ENCODE measurements at places on chromosomes 7 and 10.

GRCh38 chr7:518630-519483 lies 789 bp downstream of the PDGFA start:
- DNase-seq, result peak; percentile 77

DNA sequence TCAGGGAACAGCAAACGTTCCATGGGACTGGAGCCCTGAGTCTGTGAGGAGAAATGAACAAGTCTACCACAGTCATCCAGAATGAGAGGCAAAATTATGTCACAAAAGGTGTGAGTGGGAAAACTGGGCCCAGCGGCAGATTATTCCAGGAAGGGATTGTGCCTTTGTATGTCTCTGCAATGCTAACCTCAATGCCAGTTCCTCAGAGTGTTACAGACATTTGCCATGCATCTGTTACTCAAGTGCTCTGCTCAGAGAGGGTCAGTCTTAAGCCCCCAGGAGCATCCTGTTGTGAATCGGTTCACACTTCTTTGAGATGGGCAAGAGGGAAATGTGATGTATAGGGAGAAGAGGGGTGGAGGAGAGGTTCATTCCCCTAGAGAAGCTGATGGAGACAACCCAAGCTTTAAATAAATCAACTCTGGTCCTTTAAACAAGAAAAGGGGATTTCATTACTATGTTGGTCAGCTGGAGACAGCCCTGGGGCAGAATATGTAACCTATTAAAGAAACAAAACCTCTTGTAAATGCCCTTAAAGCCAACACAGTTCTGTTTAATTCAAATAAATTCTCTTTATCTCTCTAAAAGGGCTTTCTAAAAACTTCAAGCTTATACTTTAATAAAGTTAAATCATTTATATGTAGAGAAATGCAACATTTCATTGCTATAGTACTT lies 85.9 kb upstream of the GRB10 start:
- no peak for DNase-seq

DNA sequence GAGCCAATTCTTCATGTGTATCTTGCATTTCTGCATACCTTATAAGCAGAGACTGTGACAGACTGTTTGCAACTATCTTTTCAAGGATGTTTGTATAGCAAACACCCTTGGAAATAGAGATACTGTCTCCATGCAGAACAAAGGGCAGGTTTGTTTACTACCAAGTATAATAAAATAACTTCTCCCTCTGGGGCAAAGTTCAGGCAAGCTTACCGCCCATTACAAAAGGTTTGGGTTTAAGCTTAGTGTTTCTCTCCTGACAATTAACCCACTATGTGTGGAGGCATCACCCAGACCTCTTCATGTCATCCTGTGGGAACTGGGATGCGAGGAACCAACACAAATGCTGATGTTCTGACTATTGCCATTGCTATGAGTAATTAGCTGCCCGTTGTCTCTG lies 479.1 kb upstream of the ZMIZ1 start:
- no peak for DNase-seq

- DNase-seq, result no peak
Measured at GRCh38 chr7:141500608-141501007, 50.6 kb upstream of the AGK start.

DNA sequence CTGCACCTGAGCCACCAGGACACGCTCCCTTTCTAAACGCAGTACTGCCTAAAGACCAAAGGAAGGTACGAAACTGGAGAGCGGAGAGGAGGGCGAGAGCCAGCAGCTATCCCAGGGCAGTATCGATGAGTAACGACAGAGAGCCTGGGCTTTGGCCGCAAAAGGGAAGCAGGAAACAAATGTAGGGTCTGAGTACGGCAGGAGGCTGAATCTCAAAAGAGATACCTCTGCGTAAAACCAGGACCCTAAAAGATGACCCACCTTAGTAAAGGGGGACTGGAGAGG lies 20.4 kb downstream of the PARP12 start:
- no peak for DNase-seq

DNA sequence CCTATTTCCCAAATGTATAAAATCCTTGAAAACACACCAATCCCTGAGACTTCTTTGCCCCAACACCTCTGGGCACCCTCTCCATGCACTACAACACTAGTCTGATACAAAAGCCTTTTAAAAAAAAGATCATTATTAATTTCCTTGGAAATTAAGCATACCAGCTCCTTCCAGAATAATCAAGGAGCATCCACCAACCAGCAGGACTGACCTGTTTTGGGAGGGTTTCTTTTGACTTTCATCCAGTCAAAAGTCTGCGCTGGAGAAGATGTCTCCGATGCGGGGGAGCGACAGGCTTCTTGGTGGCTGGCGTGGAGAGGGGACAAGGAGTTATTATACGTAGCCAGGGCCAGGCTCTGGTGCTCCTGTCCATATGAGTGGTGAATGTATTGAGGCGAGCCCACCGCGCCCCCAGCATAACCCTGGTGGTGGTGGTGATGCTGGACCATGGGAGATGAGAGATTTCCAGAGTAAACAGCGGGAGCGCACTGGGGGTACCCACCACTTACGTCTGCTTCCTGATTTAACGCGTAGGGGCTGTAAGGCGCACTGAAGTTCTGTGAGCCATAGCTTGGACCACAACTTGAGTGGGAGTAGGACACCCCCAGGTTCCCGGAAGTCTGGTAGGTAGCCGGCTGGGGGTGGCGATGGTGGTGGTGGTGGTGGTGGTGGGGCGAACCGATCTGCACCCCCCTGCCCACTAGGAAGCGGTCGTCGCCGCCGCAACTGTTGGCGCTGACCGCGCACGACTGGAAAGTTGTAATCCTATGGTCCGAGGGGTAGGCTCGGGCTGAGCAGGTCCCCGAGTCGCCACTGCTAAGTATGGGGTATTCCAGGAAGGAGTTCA lies 527 bp downstream of the HOXA1 start:
- peak; percentile 8 for DNase-seq

GRCh38 chr10:43263551-43264343 lies 3.1 kb downstream of the RASGEF1A start:
- DNase-seq, result no peak

GRCh38 chr10:38094158-38094926 lies at the start of gene ZNF37A:
TSS of gene ZNF37A (plus strand) at chr10:38094337. CDS start at chr10:38096618, 2,281 bp downstream.
- DNase-seq, result peak; percentile 93

- no peak for DNase-seq
Measured at GRCh38 chr10:5557040-5557721, 32.4 kb downstream of the CALML3 start.

GRCh38 chr10:119189811-119190282 lies 11.2 kb upstream of the PRDX3 start:
- no peak for DNase-seq

DNA sequence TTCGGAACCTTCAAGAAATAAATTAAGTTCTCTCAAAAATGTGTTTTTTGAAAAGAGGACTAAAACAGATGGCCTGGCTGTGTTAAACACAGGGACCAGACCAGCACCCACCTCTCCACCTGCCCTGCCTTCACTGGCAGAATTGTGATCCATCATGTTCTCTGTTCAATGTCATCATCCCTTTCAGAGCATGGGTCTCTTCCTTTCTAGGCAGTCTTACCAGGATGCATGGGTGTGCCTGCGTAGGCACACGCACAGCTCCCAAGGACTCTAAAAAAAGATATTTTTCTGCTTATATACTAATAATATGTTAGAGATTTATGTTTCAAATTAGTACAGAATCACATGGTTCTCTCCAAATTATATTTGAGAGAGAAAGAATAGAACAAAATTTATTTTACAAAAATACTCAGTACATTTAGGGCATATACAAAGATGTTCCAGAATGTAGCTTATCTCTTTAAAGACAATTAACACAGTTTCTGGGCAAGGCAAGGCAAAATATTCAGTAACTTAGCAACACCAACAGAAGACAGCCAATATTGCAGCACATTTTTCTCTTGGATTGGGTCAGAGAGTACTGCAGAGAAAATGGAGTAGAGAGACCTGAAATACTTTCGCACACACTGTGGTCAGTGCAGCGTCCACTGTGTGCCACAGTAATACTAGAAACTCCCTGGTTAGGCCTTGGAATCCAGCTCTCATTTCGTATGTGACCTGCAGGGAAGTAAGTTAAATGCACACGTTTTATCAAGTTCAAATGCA lies 52.8 kb downstream of the EGFR start:
- no peak for DNase-seq

DNA sequence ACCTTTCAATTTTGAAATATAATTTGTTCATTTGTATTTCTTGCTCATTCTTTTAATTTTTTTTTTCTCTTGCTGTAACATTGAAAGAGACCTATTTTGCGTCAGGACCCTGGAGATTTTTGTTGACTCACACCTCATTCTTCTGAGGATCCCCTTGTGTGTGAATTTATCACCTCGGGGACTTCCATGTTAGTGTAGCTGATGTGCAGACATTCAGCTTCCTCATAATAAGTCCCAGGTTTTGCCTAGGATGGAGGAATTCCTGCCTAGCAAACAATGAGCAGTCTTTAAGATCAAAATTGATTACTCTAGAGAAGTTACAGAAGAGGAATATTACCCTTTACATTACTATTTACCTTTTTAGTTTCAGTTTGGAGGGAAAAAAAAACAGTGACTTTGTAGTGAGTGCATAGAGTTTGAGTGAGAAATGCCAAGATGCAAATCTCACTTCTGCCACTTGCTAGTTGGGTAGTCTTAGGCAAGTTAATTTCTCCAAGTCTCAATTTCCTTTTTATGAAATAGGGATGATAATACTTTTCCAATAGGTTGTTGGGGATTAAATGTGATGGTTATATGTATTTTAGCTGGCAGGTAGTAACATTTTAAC lies 14.3 kb downstream of the TES start:
- DNase-seq, result no peak

DNA sequence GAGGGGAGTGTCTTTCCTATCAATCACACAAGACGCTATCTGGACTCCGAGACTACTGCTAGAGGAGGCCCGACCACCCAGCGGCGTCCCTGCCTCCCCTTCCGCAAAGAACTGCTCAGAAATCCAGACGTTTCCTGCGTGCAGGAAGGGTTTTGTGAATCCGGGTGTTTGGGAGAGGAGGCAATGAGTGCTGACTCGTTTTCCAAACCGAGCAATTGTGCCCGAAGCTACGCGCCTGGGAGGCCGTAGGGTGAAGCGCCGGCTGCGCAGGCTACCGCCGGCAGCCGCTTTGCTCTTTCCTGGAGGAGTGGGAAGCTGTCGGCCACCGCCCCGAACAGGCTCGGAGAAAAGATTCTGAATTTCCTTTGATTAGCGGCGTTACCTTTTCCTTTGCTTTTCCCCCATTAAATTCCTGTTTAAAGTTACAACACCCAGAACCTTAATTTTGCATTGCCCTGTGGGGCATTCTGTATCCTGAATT lies 5.3 kb downstream of the VAX1 start:
- peak; percentile 13 for DNase-seq

GRCh38 chr10:42476101-42476500 lies 162.3 kb downstream of the ZNF33B start:
- no peak for DNase-seq

- DNase-seq, result no peak
Measured at GRCh38 chr7:30843741-30844482, 67.7 kb upstream of the AQP1 start.

GRCh38 chr7:155425887-155426286 lies 32.0 kb upstream of the EN2 start:
- no peak for DNase-seq

DNA sequence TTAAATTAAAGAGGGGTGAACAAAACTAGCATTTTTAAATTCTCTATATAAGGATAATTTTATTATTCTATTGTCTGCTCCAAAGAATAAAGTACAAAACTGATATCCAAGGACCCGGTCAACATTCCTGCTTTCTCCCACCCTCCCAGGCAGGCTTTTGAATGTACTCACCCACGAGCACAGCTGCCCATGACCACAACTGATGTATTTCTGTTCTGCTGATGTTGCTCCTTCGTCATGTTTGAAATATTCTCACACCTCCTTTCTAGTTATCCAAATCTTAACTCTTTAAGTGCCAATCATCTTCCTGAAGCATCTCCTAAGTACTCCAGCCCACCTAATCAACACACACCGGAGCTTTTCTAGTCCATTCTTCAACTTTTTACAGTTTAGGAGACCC lies 46.7 kb downstream of the CALD1 start:
- DNase-seq, result no peak

GRCh38 chr10:16519908-16520861 lies 1.5 kb downstream of the C1QL3 start:
- peak; percentile 28 for DNase-seq

DNA sequence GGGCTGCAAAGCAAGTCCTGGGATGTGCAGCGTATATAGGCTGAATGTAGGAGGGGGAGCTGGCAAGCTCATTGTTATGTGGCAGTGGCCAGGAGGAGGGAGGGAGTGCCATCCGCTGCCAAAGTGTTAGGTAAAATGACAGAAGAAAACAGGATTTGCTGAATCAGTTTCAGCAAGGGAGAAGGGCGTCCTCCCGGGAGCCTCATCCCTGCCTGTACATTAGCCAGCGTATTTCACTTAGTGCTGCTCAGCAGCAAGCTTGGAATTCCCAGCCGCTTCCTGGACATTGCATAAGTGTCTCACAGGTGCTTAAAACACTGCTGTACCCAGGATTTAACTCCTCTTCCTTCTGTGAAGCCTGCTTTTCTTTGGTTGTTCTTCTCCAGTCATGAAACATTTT lies 2.5 kb downstream of the NIPSNAP2 start:
- DNase-seq, result no peak

GRCh38 chr10:132464256-132465192 lies 67.5 kb downstream of the PWWP2B start:
- DNase-seq, result no peak

- DNase-seq, result peak; percentile 74
Measured at GRCh38 chr7:28296571-28297483, 115.5 kb upstream of the CREB5 start.

- DNase-seq, result no peak
Measured at GRCh38 chr7:71615017-71615416, 483.1 kb downstream of the GALNT17 start.

DNA sequence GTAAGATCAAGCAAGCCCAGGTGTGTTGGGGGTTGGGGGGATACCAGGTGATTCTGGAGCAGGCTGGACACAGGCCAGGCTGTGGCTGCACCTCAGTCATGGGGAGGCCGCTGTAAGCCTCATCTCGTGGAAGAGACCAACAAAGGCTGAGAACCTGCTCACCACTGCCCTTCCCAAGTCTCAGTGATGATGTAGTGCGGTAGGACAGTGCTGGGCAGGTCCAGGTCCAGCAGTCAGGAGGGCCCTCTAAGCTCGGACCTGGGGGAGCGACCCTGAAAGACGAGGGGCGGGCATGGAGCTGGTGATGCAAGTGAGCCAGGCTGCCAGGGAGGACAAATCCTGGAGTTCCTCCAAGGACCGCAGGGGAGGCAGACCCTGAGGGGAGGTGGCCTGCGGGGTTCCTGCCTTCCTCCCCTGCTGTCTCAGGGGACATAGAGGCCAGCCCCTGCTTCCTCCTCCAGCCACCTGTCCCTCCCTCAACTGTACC lies 3.3 kb upstream of the PWWP2B start:
- DNase-seq, result no peak

DNA sequence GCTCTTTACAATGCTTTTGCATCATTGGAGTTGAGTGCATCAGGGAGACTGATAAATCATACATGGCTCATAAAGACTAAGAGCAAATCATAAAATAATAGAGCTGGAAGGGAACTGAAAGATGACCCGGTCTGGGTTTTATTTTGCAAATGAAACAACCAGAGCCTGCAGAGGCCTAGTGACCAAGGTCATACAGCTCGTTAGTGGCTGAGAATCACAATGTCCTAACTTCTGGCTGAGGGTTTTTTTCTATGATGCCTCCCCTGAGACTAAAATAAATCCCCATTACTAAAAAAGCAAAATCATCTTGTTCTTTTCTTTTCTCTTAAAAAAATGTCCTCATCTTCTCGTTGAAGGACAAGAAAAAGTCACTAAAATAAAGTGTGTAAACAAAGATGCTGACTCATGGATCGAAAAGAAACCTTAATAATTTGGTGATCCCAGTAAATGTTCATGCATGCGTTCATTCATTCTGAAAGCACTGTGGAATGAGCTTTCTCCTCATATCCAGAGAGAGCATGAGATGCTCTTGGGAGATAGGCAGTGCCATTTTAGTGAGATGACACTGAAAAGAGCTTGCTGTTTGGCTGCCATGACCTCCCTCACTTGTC lies 107.8 kb upstream of the PHYHIPL start:
- no peak for DNase-seq
